Activated CD8-positive, alpha-beta memory T cell treated with anti-CD3 and anti-CD28 coated beads for 4 hours (primary cell): ENCODE measurements at places on chromosomes 1 and 21.

- no peak for DNase-seq
These were observed 88.8 kb upstream of the SLFNL1 start for GRCh38 chr1:41110286-41110685.

DNA sequence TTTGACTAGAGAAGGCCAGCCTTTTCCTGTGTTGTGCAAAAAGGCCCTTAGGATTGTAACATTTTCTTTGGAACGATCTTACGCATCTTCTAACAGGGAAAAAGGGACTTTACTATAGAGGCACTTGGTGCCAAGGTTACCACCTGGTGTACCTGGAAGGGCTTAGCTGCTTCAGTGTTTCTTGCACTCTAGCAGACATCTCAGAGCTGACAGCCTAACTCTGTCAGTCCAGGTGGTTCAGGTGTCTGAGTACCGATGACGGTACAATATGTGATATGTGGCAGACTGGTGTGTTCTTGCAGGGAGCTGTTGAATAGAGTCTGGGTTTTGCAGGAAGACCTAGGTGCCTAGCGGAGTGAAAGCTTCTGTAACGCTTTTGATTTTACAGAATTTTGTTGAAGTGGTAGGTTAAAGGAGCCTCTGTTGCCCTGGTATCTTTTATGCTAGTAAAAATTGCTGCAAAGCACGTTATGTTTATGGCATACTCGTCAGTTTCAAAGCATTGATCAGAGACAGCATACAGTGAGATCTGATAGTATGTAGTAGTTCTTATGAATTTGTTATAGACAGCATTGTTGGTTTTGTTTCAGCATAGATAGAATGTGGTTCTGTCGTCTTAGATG lies 1.4 kb downstream of the MAGI3 start:
- no peak for DNase-seq

- DNase-seq: no peak
These were observed 47.0 kb downstream of the RABGAP1L start for GRCh38 chr1:174206148-174206836.

- DNase-seq: no peak
These were observed 157.2 kb downstream of the KAZN start for GRCh38 chr1:14755518-14756252.

DNA sequence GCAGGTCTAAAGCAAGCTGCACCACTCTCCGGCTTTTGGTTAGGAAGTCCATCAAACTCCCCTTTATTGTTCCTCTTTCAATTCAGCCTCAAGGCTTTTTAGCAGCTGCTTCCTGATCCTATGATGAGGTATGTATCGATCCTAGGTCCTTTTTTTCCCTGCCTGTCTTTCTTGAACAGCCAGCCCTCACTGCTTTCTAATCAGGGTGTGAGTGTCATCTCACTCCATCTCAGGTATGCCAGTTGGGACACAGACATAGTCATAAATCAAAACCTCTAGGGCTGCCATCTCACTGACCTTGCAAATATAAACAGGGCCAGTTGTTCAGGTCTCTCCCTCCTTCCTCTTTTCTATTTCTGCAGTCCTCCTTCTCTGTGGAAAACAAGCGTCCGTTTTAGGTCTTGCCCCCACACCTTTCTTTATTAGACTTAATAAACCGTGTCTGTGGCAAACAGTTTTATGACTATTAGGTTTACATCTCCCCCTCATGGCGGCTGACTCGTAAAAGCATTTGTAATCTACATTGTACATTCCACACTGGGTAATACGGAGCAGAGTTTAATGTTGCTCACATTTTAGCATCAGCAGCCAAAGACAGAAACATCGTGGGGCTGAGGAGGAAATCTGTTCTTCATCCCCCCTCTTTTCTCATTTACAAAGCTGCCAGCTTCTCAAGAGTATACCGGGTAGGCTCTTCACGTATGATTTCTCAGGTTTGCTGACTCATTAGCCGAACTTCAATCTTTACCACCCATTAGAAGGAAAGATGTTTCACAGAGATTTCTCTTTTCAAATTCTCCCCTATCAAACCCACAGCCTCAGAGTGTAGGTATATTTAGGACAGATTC lies 11.6 kb downstream of the STYXL2 start:
- DNase-seq: no peak

- no peak for DNase-seq
These were observed 135.3 kb downstream of the RUNX1 start for GRCh38 chr21:34913811-34914210.

DNA sequence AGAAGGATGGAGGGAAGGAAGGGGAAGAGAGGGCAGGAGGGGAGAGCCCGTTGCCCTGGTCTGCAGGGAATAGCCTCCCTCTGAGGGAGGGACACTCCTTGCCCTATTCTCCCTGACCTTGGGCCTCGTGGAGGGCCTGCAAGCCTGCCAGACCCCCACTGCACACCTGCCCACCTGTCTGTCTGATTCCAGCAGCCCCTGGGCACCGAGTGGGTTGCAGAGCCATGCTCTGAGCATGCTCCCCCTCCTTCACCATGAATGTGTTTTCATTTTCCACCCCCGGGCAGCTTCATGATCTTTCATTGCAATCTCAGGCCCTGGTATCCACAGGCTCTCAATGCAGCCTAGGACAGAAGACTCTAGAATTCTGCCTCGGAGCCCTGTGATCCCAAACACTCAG lies 5.1 kb upstream of the NPHP4 start:
- no peak for DNase-seq
